Cerebellar cortex (tissue), 1 donor: ENCODE measurements at places on chromosomes 5 and 9.

- no peak for DNase-seq
Measured at GRCh38 chr5:125992050-125992449, 431.2 kb upstream of the GRAMD2B start.

DNA sequence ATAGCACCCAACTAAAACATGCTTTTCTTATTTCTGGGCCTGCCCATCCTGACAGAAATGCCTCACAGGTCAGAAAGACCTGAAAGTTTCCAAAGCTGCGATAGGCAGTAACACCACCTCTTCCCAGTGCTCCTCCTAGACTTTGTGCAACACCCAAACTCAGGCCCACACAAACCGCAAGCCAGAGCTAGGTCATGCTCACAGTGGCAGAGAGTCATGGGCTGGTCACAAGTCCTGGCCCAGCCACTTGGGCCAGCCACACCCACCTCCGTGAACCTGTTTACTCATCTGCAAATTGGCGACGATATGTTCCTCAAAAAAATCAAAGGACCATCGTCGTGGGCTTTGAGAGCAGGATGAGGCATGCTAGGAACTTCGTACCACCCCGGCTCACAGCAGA is 44.0 kb upstream of the SLC25A51 start:
- DNase-seq, result no peak

- DNase-seq, result no peak
Measured at GRCh38 chr9:106861640-106862109, 1.3 kb upstream of the ZNF462 start.

- no peak for DNase-seq
Measured at GRCh38 chr5:172593306-172593705, 47.8 kb upstream of the NEURL1B start.

GRCh38 chr5:93790401-93790800 is 49.0 kb upstream of the POU5F2 start:
- no peak for DNase-seq

GRCh38 chr5:33281431-33281843 is 159.3 kb upstream of the TARS1 start:
- no peak for DNase-seq

DNA sequence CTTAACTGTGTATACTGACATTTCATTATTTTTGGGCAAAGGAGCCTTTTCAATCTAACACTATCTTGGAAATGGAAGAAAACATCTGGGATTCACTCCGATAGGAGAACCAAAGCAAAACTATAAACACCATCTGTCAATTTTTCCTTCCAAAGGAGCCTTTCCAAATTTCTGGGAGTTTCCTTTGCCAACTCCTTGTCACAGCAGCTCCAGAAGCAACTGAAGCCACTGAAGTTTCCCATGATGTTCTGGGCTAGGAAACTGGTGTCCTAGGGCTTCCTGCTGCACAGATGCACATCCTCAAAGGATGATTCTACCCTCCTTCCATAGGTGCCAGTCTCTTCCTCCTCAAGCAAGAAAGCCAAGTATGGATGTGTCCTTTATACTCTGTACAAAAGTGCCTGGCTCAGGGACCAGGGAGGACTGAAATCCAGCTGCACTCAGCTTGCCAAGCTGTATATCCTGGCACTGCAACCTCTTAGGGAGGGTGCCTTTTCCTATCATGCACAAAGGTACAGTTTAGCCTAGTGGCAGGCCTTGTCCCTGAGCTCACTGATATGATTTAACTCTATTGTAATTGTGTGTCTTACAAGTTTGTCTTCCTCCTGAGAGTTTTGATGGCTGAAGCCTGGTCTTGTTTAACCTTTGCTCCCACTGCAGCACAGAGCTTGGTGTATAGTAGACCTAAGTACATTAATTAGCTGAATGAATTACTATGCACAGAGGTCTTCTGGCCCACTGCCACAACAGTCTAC is 8.4 kb upstream of the UBAP1 start:
- no peak for DNase-seq

GRCh38 chr5:27341342-27341741 is 303.0 kb upstream of the CDH9 start:
- no peak for DNase-seq

DNA sequence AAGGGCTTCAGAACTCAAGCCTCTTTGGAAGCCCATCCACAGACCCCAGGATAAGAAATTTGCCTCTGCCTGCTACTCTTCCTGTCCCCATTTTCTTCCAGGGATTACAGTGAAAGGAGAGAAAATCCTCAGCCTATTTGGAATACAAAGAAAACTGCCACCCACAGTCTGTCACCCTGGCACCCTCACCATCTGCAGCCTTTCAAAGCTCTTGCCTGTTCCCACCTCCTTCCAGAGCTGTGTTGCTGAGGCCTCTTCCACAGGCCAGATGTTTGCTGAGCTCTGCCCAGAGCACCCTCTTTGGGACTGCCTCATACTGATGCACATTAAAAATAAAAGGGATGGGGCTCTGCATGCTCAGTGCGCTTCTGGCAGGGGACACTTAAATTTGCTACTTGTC is 35.9 kb upstream of the TAF1L start:
- DNase-seq, result no peak

DNA sequence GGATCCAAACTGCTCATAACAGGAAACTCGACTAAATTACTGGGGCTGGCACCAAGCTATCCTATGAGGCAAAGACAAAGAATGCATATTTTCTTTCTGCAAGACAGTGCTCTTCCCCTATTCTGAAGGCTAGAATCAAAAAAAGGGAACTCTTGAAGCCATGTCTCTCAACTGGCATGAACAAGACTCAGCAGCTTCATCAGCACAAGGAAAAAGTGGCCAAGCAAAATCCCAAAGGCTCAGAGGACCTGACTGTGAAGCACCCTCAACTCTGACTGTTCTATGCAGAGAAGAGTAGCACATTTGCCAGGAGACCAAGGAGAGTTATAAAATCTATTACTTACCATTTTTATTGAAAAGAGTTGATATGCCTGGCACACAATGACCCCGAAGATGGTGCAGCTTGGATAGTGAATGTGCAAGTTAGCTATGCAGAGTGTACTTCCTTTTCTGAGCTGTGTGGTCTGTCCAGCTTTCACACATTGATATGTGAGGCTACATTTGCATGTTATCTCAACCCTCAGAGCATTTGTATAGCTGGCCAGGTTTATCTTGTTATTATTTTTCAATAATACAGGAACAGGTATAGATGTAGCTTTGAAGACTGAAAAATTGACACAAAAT is 51.0 kb upstream of the FYB1 start:
- no peak for DNase-seq

DNA sequence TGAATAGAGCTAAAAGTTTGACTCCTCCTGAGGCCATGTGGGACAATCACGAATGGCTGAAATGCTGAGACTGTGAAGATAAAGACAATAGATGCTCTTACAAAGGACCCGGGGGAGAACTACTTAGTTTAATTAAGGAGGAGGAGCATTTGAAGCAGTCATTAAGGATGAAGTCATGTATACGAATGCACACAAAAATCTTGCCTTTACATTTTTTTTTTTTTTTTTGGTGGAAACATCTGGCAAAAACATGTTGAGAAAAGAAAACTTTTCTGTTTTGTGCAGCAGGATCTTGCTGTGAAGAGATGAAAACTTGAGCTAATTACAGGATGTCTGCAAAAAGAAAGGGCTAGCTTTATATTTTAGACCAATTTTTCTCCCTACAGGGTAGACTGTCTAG is 42.3 kb upstream of the NR3C1 start:
- no peak for DNase-seq

DNA sequence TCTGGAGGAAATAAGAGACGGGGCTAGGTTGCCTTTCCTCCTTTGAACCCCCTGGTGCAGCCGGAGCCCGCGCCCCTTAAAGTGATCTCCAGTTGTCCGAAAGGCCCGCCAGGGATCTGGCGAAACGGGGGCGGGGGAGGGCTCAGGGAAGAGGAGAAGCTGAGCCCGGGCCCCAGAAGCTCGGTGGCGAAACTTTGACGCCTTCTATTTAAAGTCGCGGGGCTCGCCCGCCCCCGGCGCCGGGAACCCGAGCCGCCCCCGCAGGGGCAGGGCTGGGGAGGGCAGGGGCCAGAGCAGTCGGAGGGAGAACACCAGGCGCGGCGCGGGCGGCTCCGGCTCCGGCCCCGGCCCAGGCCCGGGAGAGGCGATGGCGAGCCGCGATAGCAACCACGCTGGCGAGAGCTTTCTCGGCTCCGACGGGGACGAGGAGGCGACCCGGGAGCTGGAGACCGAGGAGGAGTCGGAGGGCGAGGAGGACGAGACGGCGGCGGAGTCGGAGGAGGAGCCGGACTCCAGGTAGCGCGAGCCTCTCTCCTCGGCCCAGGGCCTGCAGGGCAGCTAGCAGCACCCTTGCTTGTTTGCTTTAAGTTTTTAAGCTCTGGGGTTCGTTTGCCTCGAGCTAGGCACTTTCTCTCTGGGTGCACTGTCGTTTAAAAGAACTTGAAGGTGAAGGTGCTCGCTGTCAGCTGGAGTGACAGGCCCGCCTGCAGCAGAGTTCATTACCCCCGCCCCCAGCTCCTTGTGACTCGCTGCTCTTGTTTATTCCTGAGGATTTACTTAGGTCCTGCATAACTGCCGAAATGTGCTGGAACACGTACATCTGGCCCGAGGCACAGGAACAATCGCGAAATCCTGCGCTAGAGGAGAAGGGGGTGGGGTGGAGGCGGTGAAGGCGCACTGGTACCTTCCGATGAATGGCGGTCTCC is at the start of gene CMYA5:
Gene CMYA5 (plus strand): TSS at position 296 of the 926 bp plus-strand sequence. CDS start 72 bp downstream, at position 368.
- no peak for DNase-seq

- DNase-seq, result no peak
Measured at GRCh38 chr5:56464935-56465768, 232.0 kb upstream of the ANKRD55 start.
